Activated CD8-positive, alpha-beta memory T cell treated with anti-CD3 and anti-CD28 coated beads, Interleukin-2, amount 10 ng/mL, durations not matched to agents 7 days and 5 days (primary cell): ENCODE measurements at places on chromosomes 5 and 9. TPM values are rescaled to one million over a fixed set of nuclear protein-coding genes. Genes with fewer than 3 reads are reported as not detected.

DNA sequence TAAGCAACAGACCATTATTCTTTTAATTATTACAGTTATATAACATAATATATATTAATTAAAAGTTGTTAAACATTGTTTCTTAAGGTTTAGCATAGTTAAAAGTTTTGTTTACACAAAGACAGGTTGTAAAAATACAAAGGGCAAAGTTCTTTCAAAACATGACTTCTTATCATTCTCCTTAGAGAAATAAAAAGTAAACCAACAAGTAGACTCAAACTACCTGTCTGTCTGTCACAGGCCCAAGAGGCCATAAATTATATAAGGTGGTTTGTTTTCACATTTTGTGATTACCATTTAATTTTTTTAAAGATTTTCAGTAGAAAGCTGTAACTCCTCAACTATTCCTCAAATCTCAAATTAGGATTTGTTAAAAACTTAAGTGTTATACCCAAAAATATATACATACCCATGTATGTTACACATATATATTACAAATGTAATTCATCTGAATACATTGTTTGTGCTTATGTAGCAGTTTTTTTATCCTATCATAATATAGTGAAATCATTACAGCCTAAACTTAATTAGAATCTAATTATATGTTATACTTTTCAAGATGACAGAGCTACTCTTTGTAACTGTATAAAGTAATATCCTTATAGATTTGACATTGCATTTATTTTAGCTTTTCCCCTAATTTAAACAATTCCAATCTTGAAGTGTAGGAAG is 93.8 kb upstream of the GRHPR start:
- no peak for DNase-seq

GRCh38 chr5:102628441-102629175 is 126.5 kb upstream of the PAM start:
- no peak for DNase-seq

- DNase-seq: no peak
These were observed 557.8 kb upstream of the TLE4 start for GRCh38 chr9:79013715-79014610.

- no peak for DNase-seq
These were observed 18.9 kb downstream of the CAMK2A start for GRCh38 chr5:150270541-150271295.

DNA sequence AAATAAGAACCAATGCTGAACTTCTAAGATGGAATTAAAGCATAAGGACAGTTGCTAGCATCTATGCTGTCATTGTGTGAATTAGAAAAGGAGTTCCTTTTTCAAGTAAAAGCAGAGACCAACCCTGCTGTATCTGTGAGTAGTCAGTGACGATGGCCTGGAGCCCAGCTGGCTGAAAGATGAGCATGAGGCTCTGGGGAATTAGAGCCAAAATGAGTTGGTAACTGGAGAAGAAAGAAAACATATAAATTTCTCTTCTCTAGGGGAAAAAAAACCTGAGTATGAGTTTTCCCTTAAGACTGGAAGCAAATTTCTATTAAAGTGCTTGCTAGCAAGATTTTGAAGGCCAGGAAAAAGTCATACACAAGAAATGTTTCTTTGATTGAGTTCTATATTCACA is 1.6 kb upstream of the SPZ1 start:
- DNase-seq: no peak

Gene SAPCD2
- 40.1 TPM for total RNA-seq

Gene GABRA6
- total RNA-seq: not detected

Gene PDE6A
- total RNA-seq: not detected

Gene INSL6
- not detected for total RNA-seq
